ENCODE measurements at places on chromosomes 7 and 10.

- no peak for DNase-seq
Measured at GRCh38 chr7:150860978-150861295, 8.6 kb downstream of the AOC1 start.

GRCh38 chr7:157228864-157229422 lies 90.2 kb downstream of the UBE3C start:
- DNase-seq = no peak

DNA sequence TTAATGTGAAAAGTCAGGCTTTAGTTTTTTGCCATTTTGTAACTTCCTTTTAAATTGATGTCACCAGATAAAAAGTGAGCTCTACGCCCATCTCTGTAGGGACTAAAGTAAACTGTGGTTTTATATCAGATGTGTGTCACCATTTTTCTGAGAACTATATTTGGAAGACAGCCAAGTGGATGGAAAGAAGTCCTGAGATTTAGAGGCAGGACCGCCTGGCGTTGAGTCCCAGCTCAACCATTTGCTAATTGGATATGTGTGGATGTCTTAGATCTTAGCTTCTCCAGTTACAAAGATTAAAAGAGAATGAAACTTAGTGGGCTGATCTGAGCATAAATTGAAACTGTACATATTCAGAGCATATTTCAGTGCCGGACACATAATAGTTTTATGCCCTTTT lies 691.6 kb upstream of the CELF2 start:
- no peak for DNase-seq

DNA sequence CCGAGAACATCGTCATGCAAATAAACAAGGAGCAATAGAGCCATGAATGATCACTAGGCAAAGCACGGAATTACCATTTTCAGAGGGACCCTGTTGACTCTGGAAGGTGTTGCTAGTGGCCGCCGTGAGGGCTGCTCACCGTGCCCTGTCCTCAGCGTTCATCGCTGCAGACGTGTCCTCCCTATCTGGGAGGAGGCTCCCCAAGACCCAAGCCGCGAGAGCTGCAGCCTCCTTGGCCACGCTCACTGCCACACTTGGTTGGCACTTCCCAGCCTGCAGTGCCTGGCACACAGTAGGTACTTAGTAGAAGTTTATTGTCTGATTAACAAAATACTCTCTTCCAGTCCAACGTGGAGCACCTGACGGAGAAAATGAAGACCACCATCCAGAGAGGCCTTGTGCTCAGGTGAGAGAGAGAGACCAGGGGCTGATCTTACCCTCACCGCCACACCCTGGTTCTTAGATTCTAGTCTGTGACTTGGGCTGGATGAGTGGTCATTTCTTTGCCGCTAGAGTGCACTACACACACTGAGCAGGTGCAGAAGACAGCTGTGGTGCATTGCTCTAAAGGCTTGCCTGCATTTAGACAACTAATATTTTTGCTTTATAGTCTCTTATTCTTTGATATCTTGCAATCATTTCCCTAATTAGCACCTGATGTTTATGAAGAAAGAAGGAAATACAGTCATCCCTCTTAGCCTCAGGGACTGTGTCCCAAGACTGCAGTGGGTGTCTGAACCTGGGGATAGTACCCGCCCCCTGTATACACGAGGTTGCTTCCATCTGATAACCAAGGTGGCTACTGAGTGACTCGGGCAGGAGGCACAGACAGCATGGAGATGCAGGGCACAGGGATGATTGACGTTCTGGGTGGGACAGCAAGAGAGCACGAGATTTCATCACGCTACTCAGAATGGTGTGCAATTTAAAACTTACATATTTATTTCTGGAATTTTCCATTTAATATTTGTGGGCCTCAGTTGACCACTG lies 40.3 kb downstream of the PITRM1 start:
- no peak for DNase-seq

- DNase-seq = no peak
Measured at GRCh38 chr7:128801667-128802418, 10.1 kb downstream of the CCDC136 start.

DNA sequence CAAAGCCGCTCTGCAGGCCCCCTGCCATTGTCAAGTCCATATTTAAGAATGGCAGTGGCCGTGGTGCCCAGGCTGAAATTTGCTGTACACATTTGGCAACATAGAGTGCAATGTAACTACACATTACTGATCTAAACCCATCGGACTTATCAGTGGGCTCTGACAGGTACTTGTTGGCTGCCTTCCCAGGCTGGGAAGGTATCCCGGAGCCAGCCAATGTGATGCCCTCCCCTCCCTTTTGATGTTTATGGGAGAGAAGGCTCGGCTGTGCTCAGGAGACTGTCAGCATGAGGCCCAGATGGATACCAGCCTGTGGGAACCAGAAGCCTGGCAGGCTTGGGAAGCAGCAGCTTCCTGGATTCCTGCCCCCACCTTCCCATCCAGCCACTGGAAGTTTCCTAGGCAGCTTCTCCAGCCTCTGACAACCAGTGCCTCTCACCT lies 146.1 kb upstream of the TCF7L2 start:
- peak; percentile 13 for DNase-seq

GRCh38 chr7:142063551-142064442 lies 47.7 kb upstream of the MGAM2 start:
- no peak for DNase-seq

GRCh38 chr7:16815001-16815400 lies 10.2 kb upstream of the AGR2 start:
- no peak for DNase-seq

DNA sequence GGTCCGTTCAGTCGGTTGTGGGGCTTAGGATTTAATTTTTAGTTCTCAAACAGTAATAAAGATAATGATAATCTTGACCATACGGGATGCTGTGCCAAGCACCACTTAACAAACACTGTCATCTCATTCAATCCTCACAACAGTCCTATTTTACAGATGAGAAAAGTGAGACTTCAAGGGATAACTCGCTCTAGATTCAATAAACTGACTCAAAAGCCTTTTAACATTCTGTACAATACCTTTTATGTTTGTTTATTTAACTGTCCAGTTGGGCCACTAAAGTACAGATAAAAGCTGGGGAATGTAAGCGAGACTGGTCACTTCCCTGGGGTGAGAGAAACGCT lies 437 bp upstream of the CFAP69 start:
- DNase-seq = no peak
